Substantia nigra (tissue), 51 donors: ENCODE measurements at places on chromosomes 12 and 14.

- no peak for DNase-seq
These were observed 6.0 kb downstream of the DIO3 start for GRCh38 chr14:101567252-101567651.

- DNase-seq = no peak
These were observed 99.6 kb downstream of the APAF1 start for GRCh38 chr12:98744680-98745079.

- DNase-seq = no peak
These were observed 651.9 kb downstream of the RERGL start for GRCh38 chr12:17438141-17438540.

DNA sequence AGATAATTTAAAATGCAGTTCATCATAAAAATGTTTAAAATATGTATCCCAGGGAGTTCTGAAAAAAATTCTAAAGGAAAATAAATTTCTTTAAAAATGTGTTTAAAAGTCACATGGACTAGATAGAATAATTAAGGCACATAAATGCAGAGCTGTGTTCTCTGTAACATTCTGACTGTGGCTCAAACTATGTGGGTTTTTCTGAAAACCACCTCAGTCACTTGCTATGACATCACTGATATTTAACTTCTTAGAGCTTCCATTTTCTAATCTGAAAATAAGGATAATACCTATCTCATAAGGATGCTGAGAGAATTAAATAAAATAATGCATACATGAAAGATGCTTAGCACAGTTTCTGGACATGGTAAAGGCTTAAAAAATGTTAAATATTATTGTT, 107.3 kb downstream of the SLC41A2 start:
- DNase-seq = no peak

- DNase-seq = no peak
These were observed 67.1 kb downstream of the PPFIA2 start for GRCh38 chr12:81692008-81692407.

DNA sequence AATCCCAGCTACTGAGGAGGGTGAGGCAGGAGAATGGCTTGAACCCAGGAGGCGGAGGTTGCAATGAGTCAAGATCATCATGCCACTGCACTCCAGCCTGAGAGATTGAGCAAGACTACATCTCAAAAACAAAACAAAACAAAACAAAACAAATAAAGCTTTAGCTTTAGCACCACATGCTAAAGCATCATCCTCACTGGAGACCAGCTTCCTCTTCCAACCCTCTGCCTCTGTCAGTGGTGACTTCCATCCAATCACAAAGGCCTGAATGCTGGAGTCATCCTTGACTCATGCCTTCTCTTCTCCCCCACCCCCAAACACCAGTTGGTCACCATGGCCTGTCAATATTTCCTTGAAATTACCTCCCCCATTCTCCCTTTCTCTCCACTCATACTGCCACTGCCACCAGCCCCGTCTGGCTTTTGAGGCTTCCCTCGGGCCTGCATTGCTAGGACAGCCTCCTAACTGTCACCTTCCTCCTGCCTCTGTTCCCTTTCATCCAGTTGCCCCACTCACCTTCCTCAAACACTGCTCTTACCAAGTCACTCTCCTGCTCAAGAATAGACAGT, 1.4 kb downstream of the ZNF385A start:
- no peak for DNase-seq

- DNase-seq = no peak
These were observed 109.7 kb upstream of the PRMT8 start for GRCh38 chr12:3381059-3382047.

- no peak for DNase-seq
These were observed 95.8 kb downstream of the STXBP6 start for GRCh38 chr14:24954037-24954699.

DNA sequence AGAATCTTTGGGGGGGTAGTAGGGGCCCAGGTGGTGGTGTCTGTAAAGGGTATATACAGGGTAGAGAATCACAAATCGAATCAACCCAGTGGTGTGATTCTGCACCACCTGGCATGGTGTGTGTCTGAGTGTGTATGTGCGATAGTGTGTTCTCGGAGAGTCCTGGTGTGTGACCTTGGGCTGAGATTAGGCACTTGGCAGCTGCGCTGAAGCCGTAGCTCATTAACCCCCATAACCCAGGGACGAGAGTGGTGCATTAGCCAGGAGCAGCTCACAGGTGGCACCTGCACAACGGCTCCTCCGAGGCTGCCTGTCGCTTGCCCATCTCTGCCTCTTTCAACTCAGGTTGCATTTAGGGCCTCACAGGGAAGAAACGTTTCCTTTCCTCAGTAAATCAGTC, 15.6 kb upstream of the TESC start:
- DNase-seq = no peak

GRCh38 chr12:115598871-115599811, 678.4 kb downstream of the MED13L start:
- peak; percentile 16 for DNase-seq

DNA sequence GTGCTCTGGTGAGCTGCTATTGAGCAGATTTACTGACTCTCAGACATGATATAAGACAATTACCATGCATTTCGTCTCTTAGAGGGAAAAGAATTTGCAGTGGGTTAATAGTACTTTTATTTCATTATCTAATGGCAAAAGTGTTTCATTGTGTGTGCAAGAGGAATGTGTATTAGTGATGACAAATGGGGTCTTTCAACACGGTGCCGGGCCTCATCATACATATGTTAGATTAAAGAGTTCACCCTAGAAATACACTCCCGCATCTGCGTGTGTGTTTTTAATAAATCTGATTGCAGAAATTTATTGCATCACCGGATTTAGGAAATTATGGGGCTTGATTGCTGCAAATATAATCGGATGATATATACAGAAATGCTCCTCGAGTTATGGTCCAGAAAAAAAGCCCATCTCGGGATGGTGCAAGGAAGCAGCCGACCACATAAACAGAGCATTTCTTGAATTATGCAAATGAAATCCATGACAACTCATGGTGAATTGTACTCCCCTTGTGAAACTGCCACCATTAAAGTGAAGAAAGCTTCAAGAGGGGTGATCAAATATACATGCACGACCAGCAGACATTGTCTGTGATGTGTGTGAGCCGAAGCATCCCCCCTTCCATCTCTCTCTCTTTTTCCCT, 156.0 kb downstream of the PHETA1 start:
- DNase-seq = no peak

- DNase-seq = no peak
These were observed 72.6 kb upstream of the NCOR2 start for GRCh38 chr12:124640056-124640455.

- no peak for DNase-seq
These were observed 31.1 kb upstream of the STRAP start for GRCh38 chr12:15851045-15851620.

DNA sequence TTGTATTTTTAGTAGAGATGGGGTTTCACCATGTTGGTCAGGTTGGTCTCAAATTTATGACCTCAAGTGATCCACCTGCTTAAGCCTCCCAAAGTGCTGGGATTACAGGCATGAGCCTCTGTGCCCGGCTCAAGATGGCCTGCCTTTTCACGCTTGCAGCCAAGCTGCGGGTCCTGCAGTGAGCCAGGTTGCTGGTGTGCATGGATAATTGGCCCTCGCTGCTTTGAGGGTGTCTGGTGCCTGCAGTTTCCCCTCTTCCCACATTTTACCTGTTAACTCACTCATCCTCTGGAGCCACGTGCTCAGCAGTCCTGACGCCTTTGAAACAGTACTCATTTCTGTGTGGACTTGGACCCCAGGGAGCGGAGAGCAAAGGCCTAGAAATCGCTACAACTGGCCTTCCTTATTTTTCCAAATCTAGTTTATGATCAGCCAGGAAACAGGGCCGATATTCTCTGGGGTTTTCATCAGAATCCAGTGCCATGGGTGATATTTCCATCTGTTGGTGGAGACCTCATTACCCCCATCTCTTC, 42.2 kb downstream of the TPCN1 start:
- no peak for DNase-seq

- no peak for DNase-seq
These were observed 9.0 kb upstream of the NUMB start for GRCh38 chr14:73467377-73467776.

GRCh38 chr12:114668151-114668885, 15.7 kb downstream of the TBX3 start:
- peak; percentile 5 for DNase-seq

DNA sequence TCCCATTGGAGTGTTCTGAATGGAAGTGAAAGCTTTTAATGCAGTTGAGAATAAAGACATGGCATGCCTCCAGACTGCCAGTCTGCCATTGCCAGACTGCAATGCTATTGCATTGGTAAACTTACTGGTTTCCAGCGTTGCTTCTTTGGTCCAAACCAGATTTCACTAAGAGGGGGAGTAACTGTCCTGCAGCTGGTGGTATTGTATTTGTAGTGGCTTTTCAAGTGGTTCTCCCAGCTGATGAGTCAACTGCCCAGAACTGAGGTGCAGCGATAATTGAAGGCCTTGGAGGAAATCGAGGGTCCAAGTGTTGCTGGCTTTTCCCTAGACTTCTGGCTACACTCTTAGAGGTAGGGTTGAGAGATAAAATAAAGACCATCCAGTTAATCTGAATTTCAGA, 31.9 kb downstream of the ERG28 start:
- DNase-seq = no peak

- no peak for DNase-seq
These were observed 208.6 kb downstream of the RASSF9 start for GRCh38 chr12:85627584-85627983.

DNA sequence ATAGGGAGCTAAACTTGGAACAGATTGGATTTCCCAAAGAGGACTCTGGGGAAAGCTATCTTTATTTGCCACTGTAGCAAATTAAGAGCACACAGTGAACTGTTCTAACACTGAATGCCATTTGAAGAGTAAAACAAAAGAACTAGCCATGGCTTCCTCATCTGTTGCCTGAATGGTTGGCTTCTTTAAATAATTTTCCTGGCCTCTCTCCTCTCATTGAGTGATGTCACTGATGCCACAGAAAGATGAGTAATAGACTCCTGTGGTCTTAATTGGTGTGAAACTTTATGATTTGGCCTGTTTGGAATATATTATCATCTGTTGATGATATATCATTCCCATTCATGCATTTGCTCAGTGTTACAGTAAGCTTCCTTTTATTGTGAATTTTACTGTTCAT, 42.5 kb downstream of the WDR20 start:
- DNase-seq = no peak

DNA sequence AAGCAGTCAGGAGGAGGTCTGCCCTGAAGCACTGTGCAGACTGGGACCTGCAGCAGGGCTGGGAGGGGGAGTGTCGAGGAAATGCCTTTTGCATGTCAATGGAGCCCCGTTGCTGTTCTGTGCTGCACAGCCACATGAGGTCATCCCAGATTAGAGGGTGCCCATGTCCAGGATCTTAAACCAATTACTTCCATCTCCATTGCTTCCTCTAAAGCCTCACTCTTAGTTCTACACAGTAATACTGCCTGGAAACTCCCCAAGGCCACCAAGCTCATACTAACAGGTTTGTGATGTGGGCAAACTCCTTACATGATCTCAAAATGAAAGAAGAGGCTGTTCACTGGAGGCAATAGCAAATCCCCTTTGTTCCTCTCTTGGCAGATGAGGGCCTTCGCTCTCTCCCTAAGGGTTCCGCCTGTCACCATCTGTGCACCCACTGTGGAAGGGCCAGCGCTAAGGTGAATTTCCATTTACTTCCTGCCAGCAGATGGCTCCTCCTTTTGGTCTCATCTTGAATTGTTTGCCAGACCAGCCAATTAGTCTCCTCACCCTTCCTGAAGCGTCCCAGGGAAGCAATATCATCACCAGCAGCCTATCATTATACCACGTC, 35.4 kb upstream of the LTA4H start:
- DNase-seq = peak; percentile 68

- DNase-seq = no peak
These were observed 75.1 kb downstream of the ETNK1 start for GRCh38 chr12:22700106-22700505.

- DNase-seq = no peak
These were observed 55.1 kb downstream of the SSH1 start for GRCh38 chr12:108802101-108802961.

GRCh38 chr12:16346958-16347357, 487 bp upstream of the MGST1 start:
- DNase-seq = no peak

GRCh38 chr14:54881235-54881760, 21.3 kb downstream of the GCH1 start:
- no peak for DNase-seq

- DNase-seq = no peak
These were observed 37.2 kb upstream of the C14orf132 start for GRCh38 chr14:96001866-96002497.

- DNase-seq = no peak
These were observed 92.7 kb downstream of the PAH start for GRCh38 chr12:102824218-102824835.

- no peak for DNase-seq
These were observed 145.6 kb upstream of the NCOR2 start for GRCh38 chr12:124713041-124713435.

DNA sequence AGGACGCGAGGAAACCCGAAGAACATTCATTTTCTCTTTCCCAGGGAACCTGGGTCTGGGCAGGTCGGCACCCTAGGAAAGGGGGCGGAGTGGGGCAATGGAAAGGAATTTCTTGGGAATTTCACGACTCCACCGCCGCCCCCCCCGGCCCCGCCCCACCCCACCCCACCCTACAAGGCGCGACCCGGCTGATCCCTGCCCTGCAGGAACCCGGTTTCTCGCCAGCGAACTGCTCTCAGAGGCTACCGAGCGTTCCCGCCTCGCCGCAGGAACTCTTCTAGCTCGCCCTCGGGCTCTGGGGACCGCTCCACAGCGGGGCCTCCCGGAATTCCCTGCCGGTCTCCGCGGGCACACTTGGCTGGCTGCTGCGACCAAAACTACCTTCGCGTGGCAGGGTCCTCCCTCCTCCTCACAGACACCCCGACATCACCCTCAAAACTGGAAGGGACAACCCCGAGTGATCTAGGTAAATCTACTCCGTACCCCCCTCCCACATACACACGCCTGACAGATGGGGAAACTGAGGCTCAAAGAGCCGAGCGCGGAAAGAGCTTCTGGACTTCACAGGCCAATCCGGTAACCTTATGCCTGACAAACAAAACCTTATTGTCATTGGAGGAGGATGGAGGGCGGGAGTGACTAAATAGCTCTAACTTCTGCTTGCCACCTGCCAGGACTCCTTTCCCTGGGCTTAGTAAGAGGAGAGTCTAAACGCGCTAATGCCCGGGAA, 785 bp upstream of the ACTN1 start:
- DNase-seq = no peak

- DNase-seq = no peak
These were observed 369.1 kb downstream of the AEBP2 start for GRCh38 chr12:19808371-19808770.

DNA sequence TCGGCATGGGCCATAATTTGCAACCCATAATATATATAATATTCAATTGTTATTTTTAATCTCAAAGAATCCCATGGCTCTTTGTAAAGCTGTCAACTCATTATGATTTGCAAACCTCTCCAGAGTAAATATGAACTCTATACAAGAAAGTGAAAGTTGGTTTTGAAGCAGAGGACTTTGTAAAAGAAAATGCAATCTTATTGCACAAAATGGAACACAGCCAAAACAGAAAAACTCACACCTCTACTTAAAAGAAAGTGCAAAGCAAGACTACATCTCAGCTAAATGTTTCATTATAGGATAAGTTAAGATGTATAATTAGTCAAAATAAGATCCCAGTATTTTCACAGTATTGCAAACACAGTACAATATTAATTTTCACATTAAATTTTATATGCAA, 111.2 kb upstream of the FLRT2 start:
- DNase-seq = no peak
